ENCODE measurements at places on chromosomes 2 and 18.

DNA sequence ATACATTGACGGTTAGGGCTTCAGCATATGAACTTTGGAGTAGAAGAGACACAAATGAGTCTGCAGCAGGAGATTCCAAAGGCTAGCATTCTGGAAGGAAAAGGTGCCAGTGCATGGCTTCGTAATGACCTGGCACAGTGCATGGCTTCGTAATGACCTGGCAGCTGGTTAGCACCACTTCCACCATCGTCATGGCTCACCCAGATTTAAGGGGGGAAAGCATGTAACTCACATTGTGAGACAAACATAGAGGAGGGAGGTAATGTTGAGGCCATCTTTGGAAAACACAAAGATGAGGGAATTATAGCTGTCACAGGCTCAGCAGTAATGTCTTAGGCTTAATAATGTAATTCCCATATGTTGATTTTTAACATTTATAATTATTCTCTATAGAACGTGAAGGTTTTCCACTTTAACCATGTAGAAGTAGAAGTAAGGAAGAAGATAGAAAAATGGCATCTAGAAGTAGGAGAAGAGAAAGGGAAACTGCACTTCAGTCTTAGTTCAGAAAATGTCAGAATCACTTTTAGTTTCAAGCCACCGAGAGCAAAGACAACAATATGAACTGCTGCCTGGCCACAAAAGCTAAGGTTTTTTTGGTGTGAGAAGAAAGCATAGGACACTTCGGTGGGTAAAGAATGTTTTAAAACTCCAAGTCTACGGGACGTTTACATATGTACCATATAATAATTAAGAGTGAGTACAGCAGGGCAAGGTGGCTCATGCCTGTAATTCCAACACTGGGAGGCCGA, 6.8 kb upstream of the STK25 start:
- no peak for DNase-seq

GRCh38 chr18:80233899-80234298, 13.4 kb downstream of the PARD6G start:
- no peak for DNase-seq

GRCh38 chr2:222272446-222273015, 26.3 kb downstream of the PAX3 start:
- DNase-seq: no peak

GRCh38 chr2:95670167-95670566, 78.4 kb downstream of the TRIM43 start:
- no peak for DNase-seq

GRCh38 chr18:49922228-49922627, 108.9 kb upstream of the ACAA2 start:
- DNase-seq: no peak

- no peak for DNase-seq
These were observed 204.2 kb downstream of the GBX2 start for GRCh38 chr2:235963853-235964577.

DNA sequence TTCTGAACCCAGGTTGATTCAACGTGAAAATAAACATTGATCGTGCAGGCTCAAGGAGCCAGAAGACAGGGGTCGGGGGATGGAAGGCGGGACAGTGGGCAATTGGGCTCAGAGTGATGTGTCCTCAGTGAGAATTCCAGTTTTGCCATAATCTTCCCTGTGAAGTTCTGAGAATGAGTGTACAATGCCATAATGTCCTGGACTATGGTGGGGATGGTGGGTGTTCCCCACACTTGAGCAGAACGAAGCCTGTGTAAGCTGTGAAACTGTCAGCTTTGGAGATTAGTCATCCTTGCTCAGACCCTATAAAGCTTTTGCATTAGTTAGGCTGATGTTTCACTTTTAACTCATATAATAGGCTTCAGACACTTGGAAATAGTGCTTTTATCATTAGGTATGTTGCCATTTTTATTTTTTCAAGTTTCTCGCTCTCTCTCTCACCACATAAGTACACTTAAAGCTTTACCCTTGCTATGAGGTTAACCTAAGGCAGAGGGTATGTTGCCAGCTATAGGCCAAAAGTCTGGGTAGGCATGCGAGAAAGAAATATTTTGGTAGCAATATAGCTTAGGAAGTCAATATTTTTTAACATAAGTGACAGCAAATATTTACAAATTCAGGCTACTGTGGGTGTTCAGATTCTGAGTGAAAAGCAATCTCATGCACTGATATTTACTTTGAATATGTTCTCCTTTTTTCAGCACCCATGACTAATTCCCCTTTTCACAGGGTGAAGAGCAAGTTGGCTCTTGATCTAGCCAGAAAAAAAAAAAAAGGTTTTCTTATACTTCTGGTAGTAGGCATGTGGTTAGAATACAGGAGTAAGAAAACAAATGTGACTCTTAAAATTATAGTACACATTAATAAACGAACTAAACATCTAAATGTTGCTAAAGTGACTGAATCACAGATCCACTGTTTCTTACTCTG, 47.2 kb downstream of the CDC42EP3 start:
- no peak for DNase-seq

DNA sequence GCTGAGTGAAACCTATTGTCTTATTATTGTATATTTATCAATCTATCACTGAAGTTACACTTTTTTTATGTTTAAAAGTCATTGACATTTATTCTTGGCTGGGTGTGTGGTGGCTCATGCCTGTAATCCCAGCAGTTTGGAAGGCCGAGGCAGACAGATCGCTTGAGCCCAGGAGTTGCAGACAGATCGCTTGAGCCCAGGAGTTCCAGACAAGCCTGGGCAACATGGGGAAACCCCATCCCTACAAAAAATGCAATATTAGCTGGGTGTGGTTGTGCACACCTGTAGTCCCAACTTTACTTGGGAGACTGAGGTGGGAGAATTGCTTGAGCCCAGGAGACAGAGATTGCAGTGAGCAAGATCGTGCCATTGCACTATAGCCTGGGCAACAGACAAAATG, 97.8 kb downstream of the EPC2 start:
- no peak for DNase-seq

DNA sequence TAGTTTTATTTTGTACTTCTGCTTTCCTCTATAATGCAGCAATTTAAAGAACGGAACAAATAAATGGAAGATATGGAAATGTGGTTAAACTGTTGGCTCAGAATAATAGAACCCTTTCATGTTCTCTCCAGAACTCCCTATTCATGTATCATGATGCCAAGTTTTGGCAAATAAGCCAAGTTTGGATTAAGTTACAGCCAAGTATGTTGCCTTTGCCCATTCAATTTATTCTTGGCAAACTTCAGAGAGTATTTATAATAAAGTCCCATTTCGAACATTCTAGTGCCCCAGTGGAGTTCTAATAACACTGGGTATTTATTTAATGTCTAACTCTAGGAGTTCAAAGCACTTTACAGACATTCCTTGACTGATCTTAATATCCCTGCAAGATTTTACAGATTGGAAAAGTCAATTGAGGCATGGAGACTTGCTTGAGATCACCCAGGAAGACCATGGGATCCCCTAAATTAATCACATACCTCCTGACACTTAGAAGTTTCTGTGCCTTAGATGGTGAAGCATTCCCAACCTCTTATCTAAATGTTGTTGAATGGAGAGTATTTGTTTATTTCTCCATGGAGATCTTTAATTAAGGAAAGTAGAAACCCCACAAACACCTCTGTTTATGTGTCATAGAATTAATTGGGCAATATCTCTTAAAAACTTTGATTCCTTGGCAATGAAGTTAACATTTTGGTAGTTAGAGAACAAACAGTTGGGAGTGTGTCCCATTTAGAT, 106.7 kb downstream of the ACKR3 start:
- DNase-seq: no peak

GRCh38 chr18:27803957-27804356, 373.0 kb downstream of the CDH2 start:
- DNase-seq: no peak

- DNase-seq: no peak
These were observed 7.6 kb downstream of the PIGN start for GRCh38 chr18:62179213-62179612.

- DNase-seq: no peak
These were observed 36.5 kb upstream of the GLS start for GRCh38 chr2:190843890-190844699.

GRCh38 chr18:75024871-75025270, 184.1 kb downstream of the PTGR3 start:
- no peak for DNase-seq
